ENCODE measurements at places on chromosomes 2 and 18. TPM values are rescaled to one million over a fixed set of nuclear protein-coding genes. Genes with fewer than 3 reads are reported as not detected.

RAPGEF4 gene
- total RNA-seq: 19.3 TPM

CHST10 gene
- total RNA-seq: 22.2 TPM

LRRC30 gene
- total RNA-seq: 0.43 TPM

NETO1 gene
- total RNA-seq: 0.35 TPM

CPO gene
- total RNA-seq: not detected

WNT10A gene
- total RNA-seq: 0.11 TPM

CEBPZOS gene
- total RNA-seq: 39.2 TPM

PROM2 gene
- 1.6 TPM for total RNA-seq

IL36B gene
- total RNA-seq: 0.21 TPM

IL36A gene
- not detected for total RNA-seq

GAREM2 gene
- 6.0 TPM for total RNA-seq

ST8SIA3 gene
- total RNA-seq: 0.05 TPM

ERMN gene
- not detected for total RNA-seq

SULT1C4 gene
- 0.20 TPM for total RNA-seq

VAMP5 gene
- total RNA-seq: 4.1 TPM

MEP1B gene
- total RNA-seq: 0.14 TPM

GDF7 gene
- total RNA-seq: 1.2 TPM

SERPINB11 gene
- total RNA-seq: 0.32 TPM

ESPNL gene
- 0.52 TPM for total RNA-seq

PSMG2 gene
- 52.9 TPM for total RNA-seq

TTL gene
- 35.4 TPM for total RNA-seq

EFR3B gene
- 28.8 TPM for total RNA-seq

KYNU gene
- total RNA-seq: 0.31 TPM

TCF23 gene
- total RNA-seq: 0.35 TPM

ZSWIM2 gene
- not detected for total RNA-seq

CDK15 gene
- 0.54 TPM for total RNA-seq

SRD5A2 gene
- 0.09 TPM for total RNA-seq

SULT6B1 gene
- not detected for total RNA-seq

GTF2A1L gene
- 0.63 TPM for total RNA-seq

OTX1 gene
- 3.2 TPM for total RNA-seq

OXER1 gene
- total RNA-seq: 0.31 TPM

NUP35 gene
- 17.8 TPM for total RNA-seq

FSHR gene
- total RNA-seq: not detected

TLK1 gene
- total RNA-seq: 26.7 TPM

TANC1 gene
- total RNA-seq: 7.5 TPM
